ENCODE measurements at places on chromosomes 12 and 14.
A peak's percentile ranks its signal among the peaks of the same experiment; 100 is the strongest.

DNA sequence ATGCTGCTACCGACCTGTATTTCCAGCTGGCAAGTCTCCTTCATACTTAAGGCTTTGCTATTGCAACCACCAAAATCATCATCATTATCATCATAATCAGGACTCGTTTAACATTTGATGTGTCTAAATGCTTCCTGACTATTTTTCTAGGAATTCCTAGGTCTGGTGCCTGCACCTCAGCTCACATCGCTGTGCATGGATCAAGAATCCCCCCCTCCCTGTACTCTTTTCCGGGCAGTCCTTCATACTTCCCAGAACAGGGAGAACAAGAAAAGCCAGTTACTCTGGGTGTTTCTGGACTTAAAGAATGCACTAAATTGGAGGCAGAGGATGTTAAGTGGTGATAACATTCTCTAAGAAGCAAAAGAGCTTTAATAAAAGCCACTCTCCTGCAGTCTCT is 9.4 kb downstream of the ERP27 start:
- DNase-seq, result no peak

DNA sequence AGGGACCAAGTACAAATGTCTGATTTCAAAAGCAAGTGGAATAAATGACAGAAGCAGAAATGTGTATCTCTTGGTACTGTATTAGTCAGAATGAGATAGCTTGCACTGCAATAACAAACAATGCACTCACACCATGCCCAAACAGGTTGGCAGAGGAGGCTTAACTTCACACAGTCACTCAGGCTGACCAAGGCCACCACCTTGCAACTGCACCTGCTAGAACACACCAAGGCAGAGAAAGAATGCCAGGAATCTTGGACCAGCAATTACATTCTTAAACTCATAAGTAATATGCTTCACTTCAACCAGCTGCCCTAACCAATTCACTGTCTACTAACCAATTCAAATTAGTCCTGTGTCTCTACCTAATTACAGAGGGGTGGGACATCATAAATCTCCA is 378.3 kb downstream of the BCL11B start:
- no peak for DNase-seq

DNA sequence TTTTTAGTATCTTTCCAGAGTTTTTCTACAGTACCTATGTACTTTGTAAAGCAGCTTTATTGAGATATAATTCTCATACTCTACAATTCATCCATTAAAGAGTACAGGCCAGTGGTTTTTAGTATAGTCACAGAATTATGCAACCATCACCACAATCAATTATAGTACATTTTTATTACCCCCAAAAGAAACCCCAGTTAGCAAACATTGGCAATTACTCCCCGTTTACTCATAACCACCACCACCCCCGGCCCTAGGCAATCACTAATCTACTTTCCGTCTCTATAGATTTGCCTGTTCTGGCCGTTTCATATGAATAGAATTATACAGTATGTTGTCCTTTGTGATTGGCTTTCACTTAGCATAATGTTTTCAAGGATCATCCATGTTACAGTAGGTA is 119.8 kb downstream of the KICS2 start:
- DNase-seq, result no peak

DNA sequence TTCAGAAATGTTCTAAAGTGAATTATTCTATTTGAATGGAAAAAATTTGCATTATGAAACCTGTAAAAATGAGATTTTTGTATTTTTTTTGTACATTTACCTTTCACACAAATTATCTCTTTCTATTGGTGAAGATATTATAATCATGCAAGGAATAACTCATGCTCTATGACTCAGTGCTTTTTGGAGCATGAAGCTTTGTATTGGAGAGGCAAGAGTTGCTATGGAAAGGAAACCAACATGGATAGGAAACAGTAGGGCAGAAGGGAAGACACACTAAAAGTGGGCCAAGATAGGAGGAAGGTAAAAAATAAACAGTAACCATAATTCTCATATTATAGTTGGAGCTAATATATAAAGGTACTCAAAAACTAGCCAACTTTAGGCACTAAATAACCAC is 79.0 kb downstream of the PLCZ1 start:
- DNase-seq, result no peak

GRCh38 chr14:93912782-93913181 is 14.4 kb upstream of the FAM181A start:
- DNase-seq, result no peak

DNA sequence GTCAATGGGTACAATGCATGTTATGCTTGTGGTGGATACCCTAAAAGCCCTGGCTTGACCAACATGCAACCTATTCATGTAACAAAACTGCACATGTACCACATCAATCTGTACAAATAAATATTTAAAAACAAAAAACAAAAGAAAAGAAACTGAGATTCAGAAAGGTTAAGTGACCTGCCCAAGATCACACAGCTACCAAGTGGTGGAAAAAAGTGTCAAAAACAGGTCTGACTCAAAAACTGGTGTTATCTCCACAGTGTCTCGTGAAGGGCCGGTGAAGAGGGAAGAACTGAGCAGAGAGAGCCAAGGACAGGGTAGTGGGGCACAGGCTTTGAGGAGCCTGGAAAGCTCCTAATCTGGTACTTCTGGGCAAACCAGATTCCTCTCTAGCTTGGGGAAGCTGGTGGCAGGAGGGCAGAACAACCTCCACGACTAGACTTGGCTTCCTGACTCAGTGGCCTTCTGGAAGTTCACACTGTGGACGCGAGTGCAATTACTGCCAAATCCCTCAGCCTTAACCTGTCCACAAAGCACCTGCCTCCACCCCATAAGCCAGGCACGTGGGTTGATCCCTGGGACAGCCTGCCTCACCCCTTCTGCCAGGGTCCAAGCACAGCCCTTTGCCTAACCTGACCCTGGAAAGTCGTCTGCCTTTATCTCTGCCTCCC is 15.6 kb downstream of the ZBTB39 start:
- DNase-seq, result peak; percentile 53

- DNase-seq, result peak; percentile 17
Observed at GRCh38 chr12:21265932-21266331, 68.8 kb downstream of the SLCO1A2 start.

GRCh38 chr12:16352481-16352880 is 5.0 kb downstream of the MGST1 start:
- no peak for DNase-seq

GRCh38 chr14:24075485-24076301 is 4.3 kb downstream of the CPNE6 start:
- DNase-seq, result no peak

DNA sequence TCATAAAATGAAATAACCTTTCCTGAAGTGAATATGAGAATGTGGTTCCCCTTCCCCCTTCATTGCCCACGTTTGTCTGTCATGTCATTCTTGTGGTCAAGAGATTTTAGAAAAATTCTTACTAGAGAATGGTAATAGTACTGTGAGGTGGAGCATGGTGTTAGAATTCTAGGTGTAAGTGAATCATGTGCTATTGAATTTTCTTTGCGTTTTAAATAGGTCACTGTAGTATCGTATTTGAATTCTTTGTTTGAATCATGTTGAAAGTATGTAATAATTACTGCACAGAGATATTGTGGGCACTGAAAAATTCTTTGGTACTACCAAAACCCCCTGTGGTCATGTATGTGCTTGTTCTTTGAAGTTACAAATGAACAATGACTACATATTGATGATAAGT is 49.9 kb downstream of the FUT8 start:
- DNase-seq, result peak; percentile 69

GRCh38 chr12:74482115-74482514 is 55.5 kb upstream of the ATXN7L3B start:
- no peak for DNase-seq

- peak; percentile 36 for DNase-seq
Observed at GRCh38 chr12:105986779-105987684, 151.7 kb downstream of the NUAK1 start.

- no peak for DNase-seq
Observed at GRCh38 chr12:88505696-88506095, 74.6 kb downstream of the KITLG start.

- DNase-seq, result no peak
Observed at GRCh38 chr14:33232031-33232430, 293.4 kb downstream of the NPAS3 start.

GRCh38 chr14:53295985-53296582 is 143.0 kb upstream of the DDHD1 start:
- DNase-seq, result peak; percentile 62

DNA sequence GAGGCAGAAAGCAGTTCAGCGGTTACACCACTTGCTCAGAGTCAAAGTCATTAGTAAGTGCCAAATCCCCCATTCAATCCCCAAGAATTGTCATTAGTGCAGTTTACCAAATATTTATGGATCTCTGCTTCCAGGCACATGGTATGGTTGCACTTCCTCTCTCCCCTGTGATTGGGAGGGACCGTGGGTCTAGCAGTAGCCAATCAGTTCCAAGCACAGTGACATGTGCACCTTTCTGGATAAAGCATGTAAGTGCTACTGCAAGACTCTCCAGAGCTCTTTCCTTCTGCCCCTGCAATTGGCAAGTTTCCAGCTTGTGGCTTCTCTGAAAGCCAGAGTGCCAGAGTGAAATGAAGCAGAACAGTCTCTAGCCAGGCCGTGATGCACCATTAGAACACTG is 85.3 kb upstream of the FLRT2 start:
- peak; percentile 72 for DNase-seq

DNA sequence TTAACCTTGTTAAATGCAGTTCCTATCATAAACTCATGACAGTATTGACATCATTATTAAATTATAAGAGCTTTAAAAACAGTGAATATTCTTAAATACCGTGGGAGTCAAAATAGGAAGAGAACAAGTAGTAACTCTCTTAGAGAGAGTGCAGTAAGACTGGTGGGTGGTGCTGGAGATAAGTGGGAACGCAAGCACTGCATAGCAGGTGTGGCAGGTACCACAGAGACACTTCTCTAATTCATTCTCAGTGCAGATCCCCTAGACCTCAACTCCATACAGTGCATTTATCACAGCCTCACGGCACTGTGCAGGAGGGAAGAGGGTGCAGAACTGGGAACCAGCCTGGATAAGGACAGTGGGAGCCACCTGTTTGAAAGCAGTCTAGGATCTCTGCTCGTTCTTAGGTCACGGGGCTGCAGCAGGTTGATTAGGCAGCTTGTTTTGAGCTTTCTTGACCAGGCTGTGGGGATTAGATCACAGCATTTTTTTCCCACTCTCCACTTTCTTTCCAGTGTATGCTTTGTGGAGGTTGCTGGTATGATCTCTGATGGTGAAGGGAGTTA is 165.6 kb downstream of the PRKCH start:
- DNase-seq, result no peak

GRCh38 chr12:93100610-93101009 is 171.5 kb upstream of the EEA1 start:
- DNase-seq, result no peak

DNA sequence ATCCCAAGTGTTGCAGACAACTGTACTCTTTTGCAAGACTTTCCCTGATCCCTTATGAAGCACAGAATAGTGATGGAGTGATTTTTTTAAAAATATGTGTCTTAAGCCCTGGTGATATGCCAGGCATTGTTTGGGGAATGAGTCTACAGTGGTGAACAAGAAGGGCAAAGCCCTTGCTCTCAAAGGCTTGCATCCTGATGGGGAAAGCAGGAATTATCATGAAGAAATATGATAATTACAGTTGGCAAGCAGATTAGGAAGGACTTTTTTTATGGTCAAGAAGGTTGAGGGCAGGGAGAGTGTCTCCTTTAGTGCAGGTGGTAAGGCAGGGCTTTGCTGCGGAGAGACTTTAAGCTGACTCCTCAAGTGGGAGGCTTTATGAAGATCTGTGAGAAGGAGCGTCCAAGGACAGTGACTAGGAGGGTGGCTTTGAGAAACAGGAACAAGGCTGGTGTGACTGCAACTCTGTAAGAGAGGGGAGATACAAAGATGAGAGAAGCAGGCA is 100.2 kb downstream of the SYNE2 start:
- DNase-seq, result no peak

GRCh38 chr14:99037777-99038430 is 234.1 kb downstream of the BCL11B start:
- DNase-seq, result no peak

DNA sequence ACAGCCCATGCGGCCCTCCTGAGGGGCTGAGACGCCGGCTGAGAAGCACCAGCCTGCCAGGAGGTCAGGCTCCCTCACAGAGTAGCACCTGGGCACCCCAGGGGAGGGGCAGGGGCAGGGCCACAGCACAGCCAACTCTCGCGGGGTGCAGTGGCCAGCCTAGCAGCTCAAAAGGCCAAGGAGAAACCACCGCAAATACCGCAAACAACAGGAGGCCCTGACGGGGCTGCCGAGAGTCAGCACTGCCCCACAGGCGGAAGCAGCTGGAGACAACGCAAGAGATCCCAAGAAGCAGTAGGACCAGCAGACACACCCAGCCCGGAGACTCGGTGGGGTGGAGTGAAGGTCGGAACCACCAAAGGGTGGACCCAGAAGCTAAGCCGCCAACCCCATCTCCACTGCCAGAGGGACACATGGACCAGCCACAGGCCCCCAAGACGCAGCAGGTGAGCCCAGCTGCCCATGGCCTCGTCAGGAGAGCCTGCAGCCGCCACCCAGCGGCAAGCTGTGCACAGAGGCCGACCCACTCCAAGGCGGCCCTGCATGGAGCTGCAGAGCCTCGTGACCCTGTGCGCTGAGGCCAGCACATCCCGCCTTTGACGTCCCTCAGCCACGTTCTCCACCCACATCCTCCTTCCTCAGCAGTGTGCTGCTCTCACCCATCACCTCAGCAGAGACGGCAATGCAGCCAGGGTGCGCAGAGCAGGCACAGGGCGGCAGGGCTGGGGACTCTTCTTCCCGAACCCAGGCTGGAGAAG is 31.7 kb upstream of the BTBD6 start:
- no peak for DNase-seq

DNA sequence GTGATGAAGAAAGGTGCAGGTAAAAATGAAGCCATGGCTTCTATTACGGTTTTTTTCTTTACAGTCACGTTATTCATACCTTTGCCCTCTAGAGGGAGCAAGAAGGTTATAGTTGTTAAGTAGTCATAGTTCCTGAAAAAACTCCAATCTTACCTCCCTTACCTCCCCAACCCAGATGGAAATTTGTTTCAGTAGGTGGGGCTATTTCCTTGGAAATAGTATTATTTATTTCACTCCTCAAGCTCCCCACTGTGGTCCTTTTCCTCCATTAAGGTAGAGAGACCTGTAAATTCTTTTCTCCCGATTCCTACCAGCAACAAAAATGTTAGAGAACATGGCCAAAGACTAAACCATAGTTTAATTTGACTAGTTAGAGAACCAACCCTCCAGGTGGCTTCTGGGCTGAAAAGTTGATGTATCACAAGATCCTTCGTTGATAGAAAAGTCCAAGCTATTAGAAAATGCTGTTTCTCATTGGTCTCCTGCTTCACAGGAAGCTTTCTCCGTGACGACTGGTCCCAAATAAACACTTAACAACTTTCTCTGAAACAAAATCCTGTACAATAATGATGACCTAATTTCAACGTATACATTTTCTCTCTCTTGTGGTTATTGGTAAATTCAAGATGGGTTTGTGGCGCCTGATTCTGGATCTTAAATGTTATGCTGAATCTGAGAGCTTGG is 43.5 kb downstream of the TMX1 start:
- peak; percentile 47 for DNase-seq
